ENCODE measurements at places on chromosomes 11 and 22.

GRCh38 chr11:132655187-132655855 lies 877.0 kb downstream of the OPCML start:
- no peak for DNase-seq

GRCh38 chr11:68312117-68312779 lies at the start of gene LRP5:
LRP5 (plus strand) TSS chr11:68312591; CDS start chr11:68312715, 124 bp downstream.
- no peak for DNase-seq

GRCh38 chr11:97351939-97352338 lies 962.1 kb downstream of the JRKL start:
- DNase-seq: no peak

DNA sequence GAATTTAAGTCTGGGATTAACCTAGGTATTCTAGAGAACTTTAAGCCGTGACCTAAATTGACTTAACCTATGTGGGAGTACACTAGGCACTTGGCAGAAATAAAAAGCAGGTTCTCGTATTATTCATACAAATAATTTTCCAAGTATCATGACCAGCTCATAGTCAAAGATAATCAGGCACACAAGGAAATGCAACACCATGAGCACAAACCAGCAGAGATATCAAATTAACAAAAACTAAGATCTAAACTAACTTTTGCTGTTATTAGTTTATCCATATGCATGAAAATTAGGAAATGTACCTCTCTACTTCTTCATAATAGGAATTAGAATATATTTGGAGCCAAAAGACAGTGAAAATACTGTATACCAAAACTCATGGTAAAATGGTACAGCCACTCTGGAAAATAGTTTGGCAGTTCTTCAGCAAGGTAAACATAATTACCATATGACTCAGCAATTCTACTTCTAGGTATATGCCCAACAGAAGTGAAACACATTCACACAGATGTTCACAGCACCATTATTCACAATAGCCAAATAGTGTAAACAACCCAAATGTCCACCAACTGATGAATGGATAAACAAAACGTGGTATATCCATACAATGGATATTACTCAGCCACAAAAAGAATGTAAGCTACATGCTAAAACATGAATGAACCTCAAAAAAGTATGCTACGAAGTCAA lies 154.1 kb downstream of the ENTHD1 start:
- no peak for DNase-seq

GRCh38 chr11:74471037-74471436 lies 3.7 kb upstream of the KCNE3 start:
- no peak for DNase-seq

DNA sequence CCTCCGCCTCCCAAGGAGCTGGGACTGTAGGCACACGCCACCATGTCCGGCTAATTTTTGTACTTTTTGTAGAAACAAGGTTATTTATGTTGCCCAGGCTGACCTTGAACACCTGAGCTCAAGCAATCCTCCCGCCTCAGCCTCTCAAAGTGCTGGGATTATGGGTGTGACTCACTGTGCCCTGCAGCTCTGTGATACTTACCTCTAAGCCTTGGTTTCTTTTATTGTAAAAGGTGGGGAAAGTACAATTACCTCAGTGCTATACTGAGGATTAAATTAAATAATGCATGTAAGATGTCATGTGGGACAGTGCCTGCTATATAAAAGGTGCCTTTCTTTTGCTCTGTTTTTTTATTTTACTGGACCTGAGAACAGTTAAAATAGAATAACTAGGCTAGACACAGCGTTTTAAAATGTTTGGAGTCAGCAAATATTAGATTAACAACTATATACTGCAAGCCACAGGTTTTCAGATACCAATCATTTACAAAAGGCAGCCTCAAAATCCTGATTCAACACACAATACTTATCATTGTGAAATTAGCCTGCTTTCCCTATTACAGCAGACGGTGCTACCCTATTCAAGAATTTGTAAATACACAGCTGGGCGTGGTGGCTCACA lies 30.0 kb downstream of the PRR14L start:
- DNase-seq: no peak

GRCh38 chr11:10996678-10997077 lies 138.8 kb upstream of the ZBED5 start:
- DNase-seq: no peak

DNA sequence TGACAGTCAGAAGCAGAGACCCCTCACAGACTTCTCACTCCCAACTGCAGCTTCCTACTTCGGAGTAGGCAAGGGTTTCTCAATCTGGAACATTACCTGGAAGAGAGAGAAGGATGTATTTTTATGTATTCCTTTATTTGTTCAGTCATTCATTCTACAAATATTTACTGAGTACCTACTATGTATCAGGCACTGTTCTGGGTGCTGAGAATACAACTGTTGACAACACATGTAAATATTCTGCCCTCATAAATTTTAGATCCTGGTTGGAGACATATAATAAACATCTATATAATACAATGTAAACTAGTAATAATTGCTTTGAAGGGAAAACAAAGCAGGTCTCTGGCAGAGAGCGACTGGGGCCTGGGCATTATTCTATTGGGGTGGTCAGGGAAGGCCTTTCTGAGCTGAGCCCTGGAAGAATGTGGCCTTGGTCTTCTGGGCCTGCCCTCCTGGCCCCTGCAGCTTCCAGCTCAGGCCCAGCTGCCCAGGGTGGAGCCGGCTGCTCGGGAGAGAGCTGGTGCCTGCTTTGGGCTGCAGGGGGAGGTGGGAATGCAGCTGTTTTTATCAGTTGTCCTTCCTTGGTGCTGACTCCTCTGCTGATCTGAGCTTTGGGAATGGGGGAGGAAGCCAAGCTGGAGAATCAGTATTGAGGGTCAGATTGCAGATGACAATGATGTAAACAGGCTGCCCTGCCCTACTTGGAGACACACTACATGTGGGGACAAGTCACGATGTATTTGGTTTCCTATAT lies 46.8 kb downstream of the PKNOX2 start:
- no peak for DNase-seq

GRCh38 chr11:128830290-128831173 lies 36.6 kb downstream of the KCNJ1 start:
- DNase-seq: no peak

Data from A172 (cell line).